Choroid plexus epithelial cell (primary cell): ENCODE measurements at places on chromosomes 5 and 9.

GRCh38 chr9:83111169-83111568 lies 48.2 kb upstream of the RASEF start:
- no peak for DNase-seq

GRCh38 chr5:96654209-96654608 lies 8.0 kb upstream of the CAST start:
- DNase-seq = no peak

GRCh38 chr5:157159209-157159751 lies 6.8 kb downstream of the GARIN3 start:
- DNase-seq = no peak

- DNase-seq = no peak
These were observed 6.5 kb upstream of the INSL6 start for GRCh38 chr9:5191985-5192384.

- no peak for DNase-seq
These were observed 66.3 kb upstream of the IL33 start for GRCh38 chr9:6149315-6149714.

DNA sequence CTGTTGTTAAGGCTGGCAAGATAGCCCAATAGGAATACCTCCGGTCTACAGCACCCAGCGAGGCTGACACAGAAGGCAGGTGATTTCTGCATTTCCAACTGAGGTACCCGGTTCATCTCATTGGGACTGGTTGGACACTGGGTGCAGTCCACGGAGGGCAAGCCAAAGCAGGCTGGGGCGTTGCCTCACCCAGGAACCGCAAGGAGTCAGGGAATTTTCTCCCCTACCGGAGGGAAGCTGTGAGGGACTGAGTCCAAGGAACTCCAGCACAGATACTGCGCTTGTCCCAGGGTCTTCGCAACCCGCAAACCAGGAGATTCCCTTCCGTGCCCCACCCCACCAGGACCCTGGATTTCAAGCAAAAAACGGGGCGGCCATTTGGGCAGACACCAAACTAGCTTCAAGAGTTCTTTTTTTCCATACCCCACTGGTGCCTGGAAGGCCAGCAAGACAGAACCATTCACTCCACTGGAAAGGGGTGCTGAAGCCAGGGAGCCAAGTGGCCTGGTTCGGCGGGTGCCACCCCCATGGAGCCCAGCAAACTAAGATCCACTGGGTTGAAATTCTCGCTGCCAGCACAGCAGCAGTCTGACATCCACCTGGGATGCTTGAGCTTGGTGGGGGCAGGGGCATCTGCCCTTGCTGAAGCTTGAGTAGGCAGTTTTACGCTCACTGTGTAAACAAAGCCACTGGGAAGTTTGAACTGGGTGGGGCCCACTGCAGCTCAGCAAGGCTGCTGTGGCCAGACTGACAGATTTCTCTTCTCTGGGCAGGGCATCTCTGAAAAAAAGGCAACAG lies 647.2 kb downstream of the BNC2 start:
- DNase-seq = no peak

DNA sequence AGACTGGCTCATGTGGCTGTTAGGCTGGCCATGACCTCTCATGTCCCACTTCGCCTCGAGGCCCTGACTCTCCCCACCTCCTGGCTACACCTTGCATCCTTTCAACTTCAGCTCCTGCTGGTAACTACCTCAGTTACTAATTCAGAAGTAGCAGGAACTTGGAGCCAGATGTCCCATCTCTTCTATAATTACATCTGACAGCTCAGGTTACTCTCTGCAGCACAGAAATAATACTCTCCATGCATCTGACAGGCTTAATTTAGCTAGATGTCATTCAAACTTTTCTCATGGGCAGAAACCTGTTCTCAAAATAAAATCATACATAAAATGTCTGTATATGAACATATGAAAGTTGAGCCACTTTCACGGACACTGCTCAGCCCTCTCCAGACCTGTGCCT lies 92.2 kb upstream of the IL33 start:
- no peak for DNase-seq

- peak; percentile 23 for DNase-seq
These were observed 225.6 kb downstream of the PCSK1 start for GRCh38 chr5:96207420-96207819.

GRCh38 chr5:172745838-172746237 lies 25.2 kb downstream of the DUSP1 start:
- DNase-seq = no peak

DNA sequence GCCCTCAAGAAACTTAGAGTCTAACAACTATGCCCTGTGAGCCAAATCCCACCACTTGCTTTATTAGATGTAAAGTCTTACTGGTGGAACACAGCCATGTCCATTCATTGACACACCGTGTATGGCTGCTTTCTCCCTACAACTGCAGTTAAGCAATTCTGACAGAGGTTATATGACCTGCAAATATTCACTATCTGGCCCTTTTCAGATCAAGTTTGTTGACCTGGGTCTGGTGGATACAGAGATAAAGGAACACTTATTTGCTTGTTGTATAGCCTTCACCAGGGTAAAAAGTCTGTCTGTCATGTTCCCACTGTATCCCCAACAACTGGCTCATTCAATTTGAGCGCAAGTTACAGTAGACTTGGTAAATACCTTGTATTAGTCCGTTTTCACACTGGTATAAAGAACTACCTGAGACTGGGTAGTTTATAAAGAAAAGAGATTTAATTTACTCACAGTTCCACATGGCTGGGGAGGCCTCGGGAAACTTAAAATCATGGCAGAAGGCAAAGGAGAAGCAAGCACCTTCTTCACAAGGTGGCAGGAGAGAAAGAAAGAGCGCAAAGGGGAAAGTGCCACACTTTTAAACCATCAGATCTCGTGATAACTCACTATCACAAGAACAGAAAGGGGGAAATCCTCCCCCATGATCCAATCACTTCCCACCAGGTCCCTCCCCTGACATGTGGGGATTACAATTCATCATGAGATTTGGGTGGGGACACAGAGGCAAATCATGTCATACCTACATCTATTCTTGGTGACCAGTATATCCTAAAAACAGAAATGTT lies 27.9 kb downstream of the DEPDC1B start:
- no peak for DNase-seq

DNA sequence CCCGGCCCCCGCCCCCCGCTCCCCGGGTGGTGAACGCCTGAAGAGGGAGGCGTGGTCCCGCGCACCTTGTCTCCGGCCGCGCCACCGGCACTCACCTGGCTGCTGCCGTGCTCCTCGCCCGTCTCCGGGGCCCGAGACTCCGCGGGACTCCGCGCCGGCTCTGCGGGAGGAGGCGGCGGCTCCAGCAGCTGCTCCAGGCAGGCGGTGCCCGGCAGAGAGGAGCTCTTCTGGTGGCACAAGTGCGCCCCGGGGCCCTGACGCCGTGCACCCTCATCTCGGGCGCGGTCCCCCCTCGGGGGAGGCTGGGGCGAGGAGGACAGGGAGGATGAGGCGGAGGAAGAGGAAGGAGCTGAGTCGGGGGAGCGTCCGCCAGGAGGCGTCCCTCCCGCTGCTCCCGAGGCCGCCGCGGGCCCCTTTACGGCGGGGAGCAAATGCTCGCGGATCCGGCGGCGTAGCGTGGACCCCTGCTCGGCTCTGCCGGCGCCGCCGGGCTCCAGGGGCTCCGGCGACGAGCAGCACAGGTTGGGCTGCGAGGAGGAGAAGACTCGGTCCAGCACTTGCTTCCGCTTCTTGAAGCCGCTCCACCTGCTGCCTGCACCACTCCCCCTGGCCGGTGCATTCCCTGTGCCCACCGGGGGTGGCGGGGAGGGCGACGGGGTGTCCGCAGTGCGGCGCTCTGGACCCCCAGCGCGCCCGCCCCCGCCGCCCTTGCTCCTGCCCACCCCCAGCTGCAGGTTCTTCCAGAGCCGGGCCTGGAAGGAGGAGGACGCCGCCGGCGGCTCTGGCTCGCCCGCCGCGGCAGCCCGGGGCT lies 928 bp downstream of the MCTP1 start:
- peak; percentile 10 for DNase-seq

GRCh38 chr9:10045598-10045997 lies 567.2 kb downstream of the PTPRD start:
- DNase-seq = peak; percentile 57

DNA sequence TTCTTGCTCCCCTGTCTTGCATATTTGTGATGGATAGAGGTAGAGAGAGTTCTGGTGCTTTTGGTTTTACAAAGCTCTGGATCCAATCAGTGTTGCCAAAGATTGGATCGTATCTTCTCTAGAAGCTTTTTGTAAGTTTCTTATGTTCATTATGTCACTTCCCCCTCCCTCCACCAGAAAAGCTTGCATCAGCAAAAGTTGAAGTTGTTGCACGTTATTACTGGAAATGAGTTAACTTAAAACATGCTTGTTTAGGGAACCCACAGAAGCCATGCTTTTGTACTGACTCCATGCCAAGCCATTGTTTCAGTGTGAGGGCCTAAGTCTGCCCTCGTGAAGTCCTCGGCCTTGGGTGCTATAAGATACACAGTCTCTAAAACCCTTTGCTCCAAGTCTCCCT lies 186.5 kb downstream of the ERCC6L2 start:
- peak; percentile 43 for DNase-seq
